ENCODE measurements at places on chromosomes 6 and 20.

GRCh38 chr6:1279065-1279464, 32.8 kb upstream of the FOXQ1 start:
- H3K36me3 ChIP-seq: no peaks in the 10 kb centered on the region
- DNase-seq: no peak
- no peaks in the 10 kb centered on the region for H3K4me1 ChIP-seq
- H3K27me3 ChIP-seq: peaks cover 29% of the 10 kb centered on the region
- no peak overlapping the region for H3K27ac ChIP-seq

GRCh38 chr6:3427687-3428085, 29.2 kb downstream of the SLC22A23 start:
- H3K27ac ChIP-seq: no peak overlapping the region
- no peaks in the 10 kb centered on the region for H3K36me3 ChIP-seq
- no peak overlapping the region for H3K4me3 ChIP-seq
- no peaks in the 10 kb centered on the region for H3K27me3 ChIP-seq
- no peaks in the 10 kb centered on the region for H3K4me1 ChIP-seq

- H3K4me1 ChIP-seq: no peaks in the 10 kb centered on the region
- no peak for DNase-seq
- H3K4me3 ChIP-seq: no peak overlapping the region
- no peaks in the 10 kb centered on the region for H3K27me3 ChIP-seq
Observed at GRCh38 chr6:101083533-101084175, 202.5 kb upstream of the ASCC3 start.

DNA sequence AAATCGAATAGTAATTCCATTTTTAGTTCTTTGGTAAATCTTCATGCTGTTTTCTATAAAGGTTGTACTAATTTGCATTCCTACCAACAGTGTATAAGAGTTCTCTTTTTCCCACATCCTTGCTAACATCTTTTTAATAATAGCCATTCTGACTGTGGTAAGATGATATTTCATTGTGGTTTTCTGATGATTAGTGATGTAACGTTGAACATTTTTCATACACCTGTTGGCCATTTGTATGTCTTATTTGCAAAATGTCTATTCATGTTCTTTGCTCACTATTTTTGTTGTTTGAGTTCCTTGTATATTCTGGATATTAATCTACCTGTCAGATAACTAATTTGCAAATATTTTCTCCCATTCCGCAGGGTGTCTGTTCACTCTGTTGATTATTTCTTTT, 64.5 kb downstream of the LIN28B start:
- no peaks in the 10 kb centered on the region for H3K36me3 ChIP-seq
- no peak overlapping the region for H3K27ac ChIP-seq
- DNase-seq: no peak
- H3K27me3 ChIP-seq: peaks cover 22% of the 10 kb centered on the region
